SK-N-SH treated with all-trans-retinoic acid at 6 μM for 48 hours (cell line): ENCODE measurements at places on chromosomes 11 and 22.

DNA sequence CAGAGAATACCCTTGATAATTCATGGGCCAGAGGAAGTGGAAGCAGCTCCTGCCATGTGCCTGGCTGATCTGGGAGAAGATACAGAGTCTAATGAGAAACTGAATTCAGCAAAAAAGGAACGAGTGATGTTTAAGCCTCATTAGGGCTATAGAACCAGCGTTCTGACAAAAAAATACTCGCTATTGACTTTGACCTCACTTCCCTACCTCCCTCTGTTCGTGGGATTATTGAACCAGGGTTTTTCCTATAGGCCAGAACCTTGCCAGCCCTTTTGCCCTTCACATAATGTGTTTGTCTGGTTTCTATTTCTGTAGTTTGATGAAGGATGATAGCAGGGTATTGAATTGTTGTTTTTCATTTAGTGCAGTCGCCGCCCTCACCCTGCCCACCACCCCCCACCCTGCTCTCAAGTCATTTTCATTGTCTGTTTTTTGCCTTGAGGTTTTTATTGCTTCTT, 7.6 kb upstream of the RBFOX2 start:
- peak; percentile 76 for ATAC-seq

DNA sequence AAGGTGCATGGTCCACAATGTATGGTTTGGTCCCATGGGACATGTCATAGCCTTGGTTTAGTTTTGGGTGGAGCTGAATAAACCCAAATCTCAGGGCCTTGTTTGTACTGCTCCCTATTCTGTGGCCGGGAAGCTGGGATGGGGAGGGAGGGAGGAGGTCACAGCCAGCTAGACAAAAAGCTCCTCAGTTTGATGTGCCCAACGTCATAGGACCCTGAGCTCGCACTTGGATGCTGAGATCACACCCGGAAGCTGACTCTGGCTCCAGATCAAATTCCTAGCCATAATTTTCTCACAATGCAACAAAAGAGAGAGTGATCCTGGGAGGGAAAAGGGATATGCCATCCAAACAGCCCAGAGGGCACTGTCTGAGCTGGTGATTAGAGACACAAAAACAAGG, 1.5 kb downstream of the HSPB2 start:
- ATAC-seq, result no peak

- no peak for ATAC-seq
These were observed 7.4 kb downstream of the MOB2 start for GRCh38 chr11:1479006-1479677.

DNA sequence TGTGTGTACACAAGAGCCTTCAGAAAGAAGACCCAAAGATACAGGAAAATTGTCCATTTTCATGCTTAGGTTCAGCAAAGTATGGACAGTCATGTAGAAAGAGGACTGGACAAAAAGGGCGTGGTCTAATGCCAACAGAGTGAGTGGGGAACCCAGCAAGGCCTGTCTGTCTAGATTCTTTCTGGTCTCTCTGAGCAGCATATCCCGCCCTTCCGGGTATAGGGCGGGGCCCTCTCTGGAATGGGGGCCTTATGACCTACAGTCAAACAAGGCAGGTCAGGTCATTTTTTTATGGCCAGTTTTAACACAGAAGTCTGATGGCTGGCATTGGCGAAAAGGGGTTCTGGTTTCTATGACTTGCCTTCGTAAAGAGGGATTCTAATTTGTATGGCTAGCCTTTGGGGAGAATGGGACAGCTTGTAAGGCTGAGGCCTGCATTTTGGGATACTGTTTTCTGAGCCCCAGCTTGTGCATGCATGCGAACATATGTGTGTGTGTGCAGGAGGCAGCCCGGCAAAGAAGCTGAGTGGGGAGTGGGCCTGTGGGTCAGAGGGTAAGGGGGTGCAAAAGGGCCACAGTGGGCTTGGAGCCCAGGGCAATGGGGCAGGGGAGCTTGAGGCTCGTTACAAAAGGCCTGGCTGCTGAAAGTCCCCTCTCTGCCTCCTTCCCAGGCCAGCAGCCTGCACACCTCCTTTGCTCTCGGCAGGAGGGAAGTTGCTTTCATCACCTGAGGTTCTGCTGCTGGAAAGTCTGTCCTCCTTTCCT, 130.5 kb upstream of the B3GAT1 start:
- ATAC-seq, result no peak

DNA sequence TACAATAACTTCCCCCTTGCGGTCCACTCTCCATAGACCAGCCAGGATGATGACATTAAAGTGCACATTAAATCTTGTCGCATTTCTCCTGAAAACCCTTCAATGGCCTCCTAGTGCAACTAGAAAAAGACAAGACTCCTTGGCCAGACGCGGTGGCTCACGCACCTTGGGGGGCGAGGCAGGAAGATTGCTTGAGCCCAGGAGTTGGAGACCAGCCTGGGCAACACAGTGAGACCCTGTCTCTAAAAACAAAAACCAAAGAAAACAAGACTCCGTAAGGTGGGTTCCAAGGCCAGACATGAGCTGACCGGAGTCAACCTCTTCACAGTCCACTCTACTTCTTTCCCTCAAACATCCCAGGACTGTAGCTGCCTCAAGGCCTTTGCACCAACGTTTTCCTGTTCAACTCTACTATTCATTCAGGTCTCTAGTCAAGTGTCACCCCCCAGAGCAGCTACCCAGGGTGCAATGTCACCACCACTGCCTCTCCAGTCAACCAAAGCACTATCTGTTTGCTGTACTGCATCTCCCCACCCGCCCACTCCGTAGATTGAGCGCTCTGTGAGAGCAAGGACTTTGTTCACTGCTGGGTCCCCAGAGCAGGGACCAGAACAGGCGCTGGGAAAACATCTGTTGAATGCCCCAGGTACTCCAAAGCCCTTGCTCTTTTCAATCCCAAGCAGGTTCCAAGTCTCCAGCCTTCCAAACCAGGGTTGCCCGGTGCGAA, 739 bp downstream of the ZMAT5 start:
- ATAC-seq, result peak; percentile 31

DNA sequence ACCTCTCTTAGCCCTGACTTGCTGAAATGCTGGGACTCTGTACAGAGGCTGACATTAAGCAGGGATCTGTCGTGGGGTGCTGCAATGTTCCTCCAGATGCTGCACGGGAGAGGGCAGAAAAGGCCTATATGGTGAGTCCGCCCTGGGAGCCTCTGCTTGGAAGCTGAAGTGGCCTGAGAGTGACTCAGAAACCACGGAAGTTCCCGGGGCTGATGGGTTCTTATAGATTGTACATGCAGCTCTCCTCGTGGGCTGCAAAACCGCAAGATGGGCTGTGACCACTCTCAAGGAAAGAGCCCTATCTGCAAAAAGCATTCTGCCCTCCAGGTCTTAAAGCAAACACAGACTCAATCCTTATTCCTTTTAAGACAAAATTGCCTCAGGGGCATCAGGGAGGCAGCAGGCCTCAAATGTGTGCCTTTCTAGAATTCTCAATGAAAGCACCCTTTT, 5.8 kb upstream of the SLC43A3 start:
- ATAC-seq, result peak; percentile 27

DNA sequence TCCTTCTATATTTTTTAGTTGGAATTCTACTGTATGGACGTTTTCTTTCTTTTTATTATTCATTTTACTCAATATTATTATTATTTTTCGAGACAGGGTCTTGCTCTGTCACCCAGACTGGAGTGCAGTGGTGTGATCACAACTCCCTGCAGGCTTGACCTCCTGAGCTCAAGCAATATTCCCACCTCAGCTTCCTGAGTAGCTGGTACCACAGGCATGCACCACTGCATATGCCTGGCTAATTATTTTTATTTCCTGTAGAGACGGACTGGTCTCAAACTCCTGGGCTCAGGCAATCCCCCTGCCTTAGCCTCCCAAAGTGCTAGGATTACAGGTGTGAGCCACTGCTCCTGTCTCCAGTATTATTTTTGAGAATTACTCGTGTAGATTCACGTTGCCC, 34.0 kb upstream of the CCDC134 start:
- no peak for ATAC-seq

- ATAC-seq, result no peak
These were observed 27.8 kb downstream of the PDE2A start for GRCh38 chr11:72646472-72646871.

DNA sequence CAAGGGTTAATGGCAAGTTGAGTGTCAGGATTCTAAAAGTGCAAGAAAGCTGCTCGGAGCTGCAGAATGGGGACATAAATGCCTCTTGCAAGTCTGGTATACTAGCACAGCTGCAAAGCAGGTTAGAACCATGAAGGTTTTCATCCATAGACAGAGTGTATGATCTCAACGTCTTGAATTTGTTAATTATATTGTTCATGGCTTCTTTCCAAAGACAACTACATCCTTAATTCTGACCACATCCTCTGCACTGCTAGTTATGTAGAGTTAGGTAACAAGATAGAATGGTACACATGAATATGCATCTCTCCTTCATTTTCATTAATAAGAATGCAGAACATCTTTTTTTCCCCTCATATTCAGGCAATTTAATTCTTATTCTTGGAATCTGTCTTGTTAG, 34.2 kb downstream of the EXPH5 start:
- ATAC-seq, result peak; percentile 71

- ATAC-seq, result peak; percentile 86
These were observed 353.4 kb downstream of the TENM4 start for GRCh38 chr11:79087238-79087960.
